Peyer's patch (tissue), 4 donors: ENCODE measurements at places on chromosomes 12 and 14. TPM values are rescaled to one million over a fixed set of nuclear protein-coding genes. Genes with fewer than 3 reads are reported as not detected.

- DNase-seq: peak; percentile 22
Measured at GRCh38 chr14:59190372-59190771, 1.9 kb downstream of the DAAM1 start.

GRCh38 chr12:96445691-96446583 lies 43.4 kb upstream of the CFAP54 start:
- peak; percentile 61 for DNase-seq

- DNase-seq: no peak
Measured at GRCh38 chr12:32476446-32476845, 77.1 kb downstream of the FGD4 start.

DNA sequence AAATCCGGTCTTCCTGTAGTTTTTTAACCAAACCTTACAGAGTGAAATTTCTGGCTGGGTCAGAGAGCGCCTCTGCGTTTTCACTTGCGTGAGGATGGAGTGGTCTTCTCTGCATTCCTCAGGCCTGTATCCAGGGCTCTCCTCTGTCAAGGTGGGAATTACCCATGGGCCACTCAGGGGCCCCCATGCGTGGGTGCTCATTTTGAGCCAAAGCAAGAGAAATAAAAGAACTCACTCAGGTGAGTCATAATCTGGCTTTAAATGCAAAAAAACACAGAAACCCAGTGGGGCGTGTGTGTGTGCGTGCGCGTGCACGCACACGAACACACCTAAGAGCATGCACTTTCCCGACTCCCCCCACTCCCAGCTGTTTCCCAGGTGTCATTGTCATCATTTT lies 104.0 kb upstream of the PWP1 start:
- DNase-seq: no peak

DNA sequence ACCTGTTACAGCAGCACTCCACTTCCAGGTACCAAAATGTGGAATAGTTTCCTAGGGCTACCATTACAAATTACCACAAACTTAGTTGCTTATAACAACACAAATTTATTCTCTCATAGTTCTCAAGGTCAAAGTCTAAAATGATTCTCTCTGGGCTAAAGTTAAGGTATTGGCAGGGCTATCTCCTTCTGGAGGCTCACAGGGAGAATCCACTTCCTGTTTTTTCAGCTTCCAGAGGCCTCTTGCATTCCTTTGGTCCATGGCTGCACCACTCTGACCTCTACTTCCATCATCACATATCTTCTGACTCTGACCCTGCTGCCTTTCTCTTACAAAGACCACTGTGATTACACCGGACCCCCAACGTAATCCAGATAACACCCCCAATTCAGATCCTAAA lies 2.9 kb upstream of the GARIN6 start:
- DNase-seq: no peak

DNA sequence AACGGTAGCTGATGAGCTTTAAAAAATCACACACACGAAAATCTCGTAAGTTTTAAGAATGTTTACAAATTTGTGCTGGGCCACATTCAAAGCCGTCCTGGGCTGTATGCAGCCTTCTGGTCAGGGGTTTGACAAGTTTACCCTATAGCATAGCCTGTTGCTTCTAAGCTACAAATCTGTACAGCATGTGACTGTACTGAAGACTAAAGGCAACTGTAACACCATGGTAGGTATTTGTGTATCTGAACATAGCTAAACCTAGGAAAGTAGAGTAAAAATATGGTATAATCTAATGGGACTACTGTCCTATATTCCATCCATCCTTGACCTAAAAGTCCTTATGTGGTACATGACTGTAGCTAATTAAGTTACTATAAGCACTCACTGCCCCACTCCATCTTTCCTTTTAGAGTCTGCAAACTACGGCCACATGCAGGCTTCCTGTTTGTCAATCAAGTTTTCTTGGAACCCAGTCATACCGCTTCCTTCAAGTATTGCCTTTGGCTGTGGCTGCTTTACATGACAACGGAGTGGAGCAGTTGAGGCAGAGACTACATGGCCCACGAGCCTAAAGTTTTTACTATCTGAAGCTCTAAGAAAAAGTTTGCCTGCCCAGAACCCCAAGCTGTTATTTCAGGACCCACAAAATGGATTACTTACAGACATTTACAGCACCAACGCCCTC lies 18.5 kb downstream of the KRT7 start:
- DNase-seq: no peak

DNA sequence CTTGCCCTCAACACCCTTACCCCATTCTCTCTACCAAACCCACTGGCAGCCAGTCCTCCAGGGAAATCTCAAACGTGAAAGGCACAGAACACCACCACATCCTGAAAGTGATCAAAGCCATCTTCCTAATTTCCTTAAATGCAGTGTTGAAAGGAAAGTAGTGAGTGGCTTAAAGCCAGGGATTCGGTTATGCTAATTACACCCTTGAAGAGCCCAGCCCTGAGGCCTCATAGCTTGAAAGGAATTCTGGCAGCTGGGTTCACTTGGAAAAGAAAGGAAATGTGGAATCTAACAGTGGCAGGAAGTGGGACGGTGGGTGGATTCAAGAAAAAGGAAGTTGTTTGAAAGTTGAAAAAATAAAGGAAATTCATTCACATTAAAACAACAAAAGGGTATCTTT lies 73.0 kb upstream of the FICD start:
- no peak for DNase-seq

GRCh38 chr12:66550626-66551025 lies 128.2 kb downstream of the GRIP1 start:
- no peak for DNase-seq

DNA sequence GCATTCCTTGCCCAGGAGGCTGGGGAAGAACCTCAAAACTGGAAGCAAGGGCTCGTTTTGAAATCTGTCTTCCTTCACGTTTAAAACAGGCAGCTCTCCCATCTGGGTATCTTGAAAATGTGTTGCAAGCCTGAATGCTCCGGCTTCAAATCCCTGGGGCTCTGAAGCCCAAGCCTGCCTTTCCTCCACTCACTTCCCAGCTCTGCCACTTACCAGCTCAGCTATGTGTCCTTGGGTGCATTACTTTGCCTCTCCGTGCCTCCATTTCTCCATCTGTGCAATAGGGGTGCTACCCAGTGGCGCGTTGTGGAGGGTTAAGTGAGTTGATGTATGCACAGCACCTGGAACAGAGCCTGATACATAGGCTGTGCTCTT lies 97.6 kb downstream of the GCH1 start:
- DNase-seq: no peak

DNA sequence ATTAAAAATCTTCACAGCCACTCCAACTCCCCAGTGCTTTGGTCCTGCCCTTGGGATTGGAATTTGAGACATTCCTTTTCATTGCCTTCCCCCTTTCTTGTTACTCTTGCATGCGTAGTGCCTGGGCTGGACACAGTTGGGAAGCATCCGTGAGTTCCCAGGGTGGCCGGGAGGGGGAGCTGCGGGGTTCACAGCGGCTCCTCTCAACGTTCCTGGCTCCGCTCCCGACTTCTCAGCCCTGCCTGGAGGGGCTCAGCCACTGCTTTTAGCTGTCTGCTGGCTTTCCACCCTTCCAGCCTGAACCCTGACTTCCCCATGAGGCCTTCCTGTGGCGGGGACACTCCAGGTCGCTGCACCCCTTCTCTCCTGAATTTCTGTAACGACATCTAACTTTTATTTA lies 3.2 kb downstream of the TEX52 start:
- peak; percentile 86 for DNase-seq

GRCh38 chr14:51394804-51395203 lies 154.8 kb downstream of the TMX1 start:
- DNase-seq: no peak

- no peak for DNase-seq
Measured at GRCh38 chr14:28754209-28754985, 12.2 kb upstream of the FOXG1 start.

DNA sequence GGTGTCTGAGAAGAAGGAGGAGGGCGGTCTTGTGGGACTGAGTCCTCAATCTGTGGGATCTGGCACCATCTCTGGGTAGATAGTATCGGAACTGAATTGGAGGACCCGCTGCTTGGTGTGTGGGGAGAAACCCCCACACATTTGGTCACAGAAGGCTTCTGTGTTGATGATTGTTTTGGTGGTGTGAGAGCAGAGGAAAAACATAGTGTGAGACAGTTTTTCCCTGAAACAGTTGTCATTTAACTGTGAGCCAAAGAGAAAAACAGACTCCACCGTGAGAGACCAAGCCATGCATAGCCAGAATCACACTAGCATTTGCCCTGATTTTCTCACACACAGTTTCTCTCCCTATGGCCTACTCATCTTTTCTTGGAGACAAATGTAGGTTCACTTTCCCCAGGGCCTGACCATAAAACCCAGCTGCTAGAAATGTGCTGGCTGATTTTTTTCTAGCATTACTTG lies 91.4 kb upstream of the FLRT2 start:
- no peak for DNase-seq

DNA sequence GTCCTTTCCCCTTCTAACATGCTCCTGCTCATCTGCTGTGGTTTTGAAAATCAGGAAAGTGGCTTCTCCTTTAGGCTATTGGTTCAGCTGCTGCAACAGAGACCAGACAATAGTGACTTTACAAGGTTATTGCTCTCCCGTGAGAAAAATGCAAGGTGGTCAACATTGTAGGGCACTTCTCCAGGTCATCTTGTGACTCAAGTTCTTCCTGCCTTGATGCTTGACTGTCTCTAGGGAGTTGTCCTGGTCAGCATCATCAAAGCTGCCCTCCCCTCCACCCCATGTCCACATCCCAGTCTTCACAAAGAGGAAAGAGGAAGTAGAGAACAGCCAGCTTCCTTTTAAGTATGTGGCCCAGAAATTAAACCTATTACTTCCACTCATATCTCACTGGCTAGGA lies 3.9 kb upstream of the TMEM63C start:
- DNase-seq: no peak

- DNase-seq: no peak
Measured at GRCh38 chr12:119157528-119157927, 21.2 kb upstream of the HSPB8 start.

DNA sequence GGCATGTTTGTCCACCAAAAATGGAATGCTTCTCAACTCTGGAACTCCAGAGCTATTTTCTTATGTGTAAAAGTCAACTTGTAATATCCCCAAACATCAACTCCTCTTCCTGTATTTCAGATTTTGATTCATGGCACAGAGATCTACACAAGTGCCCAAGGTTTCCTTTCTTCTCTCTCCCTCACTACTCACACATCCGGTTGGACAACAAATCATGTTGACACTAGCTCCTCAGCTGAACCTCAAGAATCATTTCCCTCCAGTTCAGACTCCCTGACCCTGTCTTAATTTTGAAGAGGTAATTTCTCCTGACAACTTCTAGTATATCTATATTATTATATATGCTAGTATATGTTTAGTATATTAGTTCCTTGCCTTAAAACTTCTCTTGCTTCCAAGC lies 485.4 kb upstream of the CCDC196 start:
- DNase-seq: no peak

DNA sequence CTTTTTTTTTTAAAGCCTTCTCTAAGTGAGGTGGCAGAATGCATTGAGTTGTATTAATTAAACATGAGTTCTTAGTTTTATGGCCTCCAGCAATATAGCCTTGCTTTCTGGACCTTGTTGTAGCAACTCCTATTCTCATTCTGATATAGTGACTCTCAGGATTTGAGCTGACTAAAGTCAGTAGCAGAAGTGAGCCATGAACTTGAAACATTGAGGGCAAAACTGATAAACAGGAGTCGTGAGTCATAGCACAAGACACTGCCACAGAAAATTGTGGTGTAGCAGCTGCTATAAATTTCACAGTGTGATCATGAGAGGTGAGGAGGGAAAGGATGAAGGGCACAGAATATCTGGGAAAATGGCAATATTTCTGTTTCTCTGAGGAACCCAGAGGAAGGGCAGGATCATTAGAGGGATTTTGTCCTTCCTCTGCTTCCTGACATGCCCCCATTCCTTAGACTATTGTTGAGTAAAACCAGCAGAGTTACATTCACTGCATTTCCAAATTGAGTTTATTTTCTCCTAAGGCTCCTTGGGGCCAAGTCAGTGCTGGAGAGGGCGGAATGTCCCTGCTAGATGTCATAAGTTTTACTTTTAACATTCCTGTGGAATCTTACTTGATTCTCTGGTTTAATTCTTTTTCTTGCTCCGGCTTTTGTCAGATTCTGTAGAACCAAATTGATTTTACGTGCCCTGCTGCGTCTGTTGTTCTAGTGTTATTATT lies 7.5 kb downstream of the KLRG1 start:
- DNase-seq: no peak

GRCh38 chr12:25830456-25830855 lies 128.0 kb upstream of the RASSF8 start:
- DNase-seq: no peak

- DNase-seq: no peak
Measured at GRCh38 chr12:46359667-46360280, 12.8 kb downstream of the SLC38A2 start.

DNA sequence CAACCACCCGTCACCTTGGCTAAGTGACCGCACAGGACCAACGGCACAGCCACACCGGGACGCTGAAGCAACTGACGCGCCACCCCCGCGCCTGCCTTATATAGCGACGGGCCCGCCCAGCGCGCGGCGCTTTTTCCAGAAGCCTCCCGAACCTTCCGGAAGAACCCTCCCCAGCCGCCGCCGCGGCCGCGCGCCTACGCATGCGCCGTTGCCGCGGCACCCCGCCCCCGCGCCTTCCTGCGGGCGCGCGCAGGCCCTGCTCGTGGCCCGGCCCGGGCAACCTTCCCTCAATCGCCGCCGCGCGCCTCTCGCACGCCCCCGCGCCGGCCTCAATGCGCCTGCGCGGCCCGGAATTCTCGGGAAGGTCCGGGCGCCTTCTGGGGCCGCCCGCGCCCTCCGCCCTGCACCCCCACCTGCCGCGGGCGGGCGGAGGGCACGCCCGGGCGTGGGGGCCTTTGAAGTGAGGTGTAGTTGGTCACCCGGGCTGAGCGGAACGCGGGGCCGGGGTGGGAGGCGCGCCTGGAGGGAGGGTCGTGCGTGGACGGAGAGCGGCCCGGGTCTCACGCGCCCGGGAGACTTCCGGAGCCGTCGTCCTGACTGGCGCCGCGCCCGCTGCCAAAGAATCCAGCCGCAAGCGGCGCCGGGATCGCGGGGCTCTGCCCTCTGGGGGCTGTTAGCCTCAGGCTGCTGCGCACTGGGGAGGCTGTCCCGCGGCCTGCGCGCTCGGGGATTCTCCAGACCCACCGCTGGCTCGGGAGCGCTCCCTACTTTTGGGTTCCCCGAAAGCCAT lies at the start of gene HSP90AA1:
HSP90AA1 (minus strand) TSS at position 73 of the 790 bp plus-strand sequence. CDS start 666 bp downstream, outside the sequence.
- peak; percentile 97 for DNase-seq

- no peak for DNase-seq
Measured at GRCh38 chr14:102811254-102811963, 34.2 kb downstream of the TRAF3 start.

- no peak for DNase-seq
Measured at GRCh38 chr12:2583091-2583497, 211.7 kb upstream of the FKBP4 start.

- no peak for DNase-seq
Measured at GRCh38 chr14:19799880-19800279, 3.7 kb upstream of the OR4N2 start.

The CACNA2D4 gene
- 9.5 TPM for total RNA-seq

The GALNT9 gene
- not detected for total RNA-seq

The HOXC10 gene
- not detected for total RNA-seq

The PPP1R1A gene
- 4.1 TPM for total RNA-seq

The TMX1 gene
- 12.6 TPM for total RNA-seq

The PPFIBP1 gene
- 171 TPM for total RNA-seq

The AGAP2 gene
- 2.5 TPM for total RNA-seq

The MTHFD1 gene
- total RNA-seq: 47.0 TPM

The MYO1H gene
- not detected for total RNA-seq
